ENCODE measurements at places on chromosomes 16 and 17.

GRCh38 chr16:66376577-66377305, 10.2 kb downstream of the CDH5 start:
- DNase-seq = no peak

DNA sequence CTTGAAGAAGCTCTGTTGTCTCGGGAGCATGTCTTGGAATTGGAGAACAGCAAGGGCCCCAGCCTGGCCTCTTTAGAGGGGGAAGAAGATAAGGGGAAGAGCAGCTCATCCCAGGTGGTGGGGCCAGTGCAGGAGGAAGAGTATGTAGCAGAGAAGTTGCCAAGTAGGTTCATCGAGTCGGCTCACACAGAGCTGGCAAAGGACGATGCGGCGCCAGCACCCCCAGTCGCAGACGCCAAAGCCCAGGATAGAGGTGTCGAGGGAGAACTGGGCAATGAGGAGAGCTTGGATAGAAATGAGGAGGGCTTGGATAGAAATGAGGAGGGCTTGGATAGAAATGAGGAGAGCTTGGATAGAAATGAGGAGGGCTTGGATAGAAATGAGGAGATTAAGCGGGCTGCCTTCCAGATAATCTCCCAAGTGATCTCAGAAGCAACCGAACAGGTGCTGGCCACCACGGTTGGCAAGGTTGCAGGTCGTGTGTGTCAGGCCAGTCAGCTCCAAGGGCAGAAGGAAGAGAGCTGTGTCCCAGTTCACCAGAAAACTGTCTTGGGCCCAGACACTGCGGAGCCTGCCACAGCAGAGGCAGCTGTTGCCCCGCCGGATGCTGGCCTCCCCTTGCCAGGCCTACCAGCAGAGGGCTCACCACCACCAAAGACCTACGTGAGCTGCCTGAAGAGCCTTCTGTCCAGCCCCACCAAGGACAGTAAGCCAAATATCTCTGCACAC, 21.2 kb downstream of the AKAP1 start:
- DNase-seq = no peak

GRCh38 chr16:67727521-67728485, 8.7 kb upstream of the GFOD2 start:
- no peak for DNase-seq

DNA sequence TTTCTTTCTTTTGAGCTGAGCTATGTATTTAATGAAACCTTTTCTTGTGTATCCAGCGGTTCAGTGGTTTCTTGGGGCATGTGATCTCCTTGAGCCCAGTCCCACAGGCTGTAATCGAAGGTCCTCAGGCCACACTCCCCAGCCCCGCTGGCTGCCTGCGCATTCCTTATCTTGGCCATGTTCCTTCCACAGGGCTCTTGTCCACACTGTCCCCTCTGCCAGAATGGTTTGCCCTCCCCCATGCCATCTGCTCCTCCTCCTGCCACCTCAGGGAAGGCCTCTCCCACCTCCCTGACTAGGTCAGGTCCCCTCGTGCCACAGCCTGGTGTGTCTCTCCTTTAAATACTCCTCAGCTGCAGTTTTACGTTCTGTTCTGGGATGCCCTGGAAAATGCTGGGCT, 12.1 kb upstream of the NLRC5 start:
- DNase-seq = no peak

DNA sequence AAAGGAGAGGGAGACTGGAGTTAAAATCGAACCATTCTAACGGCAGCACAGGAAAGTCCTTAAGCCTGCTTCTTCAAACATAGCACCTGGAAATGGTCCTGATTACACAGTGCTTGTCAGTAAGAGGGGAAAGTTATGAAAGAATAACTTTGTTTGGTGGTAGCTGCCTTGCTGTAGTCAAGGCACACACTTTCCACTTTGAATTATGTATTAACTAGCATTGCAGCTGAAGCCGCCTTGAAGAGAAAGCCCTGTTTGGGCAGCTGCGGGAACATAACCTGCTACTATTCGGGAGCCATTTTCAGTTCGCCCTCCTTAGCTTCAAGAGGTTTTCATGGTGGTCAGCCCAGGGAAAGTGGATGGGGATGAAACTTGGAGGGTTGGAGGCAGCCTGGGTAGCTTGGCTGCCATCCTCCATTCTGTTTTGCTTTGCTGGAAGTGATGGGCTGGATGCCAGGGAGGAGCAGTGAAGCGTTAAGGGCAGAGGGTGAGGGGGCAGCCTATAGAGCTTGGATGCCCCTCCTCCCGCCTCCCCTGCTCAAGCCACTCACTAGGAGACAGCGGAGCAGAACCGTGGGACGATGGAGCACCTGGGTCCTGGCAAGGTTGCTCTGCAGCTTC, 5.3 kb upstream of the HAS3 start:
- DNase-seq = no peak

DNA sequence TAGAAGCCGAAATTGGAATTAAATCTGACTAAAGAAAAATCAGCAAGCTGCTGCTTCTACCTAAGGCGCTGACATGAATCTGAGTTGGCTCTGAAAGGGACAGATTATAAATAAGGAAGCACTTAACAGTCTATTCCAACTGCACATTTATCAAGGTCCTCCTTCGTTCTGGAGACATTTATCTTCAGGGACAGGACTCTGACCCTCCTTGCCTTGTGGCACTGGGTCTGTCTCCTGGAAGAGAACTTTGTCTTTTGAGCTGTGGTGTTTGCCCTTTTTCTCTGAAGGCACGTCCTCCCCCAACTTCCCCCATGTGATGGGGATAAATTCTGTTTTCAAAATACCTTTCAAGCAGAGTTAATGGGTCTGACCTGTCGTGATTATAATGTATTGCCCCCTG, 47.0 kb upstream of the MARCHF10 start:
- DNase-seq = no peak

DNA sequence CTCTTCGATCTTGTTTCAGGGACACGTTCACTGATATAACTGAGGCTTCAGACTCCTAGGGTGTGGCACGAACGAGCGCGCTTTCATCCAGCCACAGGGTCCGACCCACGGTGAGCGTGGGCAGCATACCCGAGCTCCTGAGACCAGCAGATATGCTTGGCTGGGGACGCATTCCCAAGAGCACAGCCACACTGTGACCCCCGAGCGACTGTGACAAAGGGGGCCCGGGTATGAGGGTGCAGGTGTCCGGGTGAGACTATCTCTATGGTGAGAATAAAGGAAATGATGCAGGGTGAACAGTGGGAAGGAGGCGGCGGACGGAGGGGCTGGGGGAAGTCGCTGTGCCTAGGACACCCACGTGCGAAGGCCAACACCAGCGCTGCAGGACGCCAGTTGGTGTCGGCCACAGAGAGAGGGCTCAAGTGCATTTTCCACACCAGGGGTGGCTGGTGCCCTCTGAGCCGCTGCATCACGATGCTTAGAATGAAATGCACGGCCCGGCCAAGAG, 17.6 kb downstream of the RPH3AL start:
- DNase-seq = no peak

DNA sequence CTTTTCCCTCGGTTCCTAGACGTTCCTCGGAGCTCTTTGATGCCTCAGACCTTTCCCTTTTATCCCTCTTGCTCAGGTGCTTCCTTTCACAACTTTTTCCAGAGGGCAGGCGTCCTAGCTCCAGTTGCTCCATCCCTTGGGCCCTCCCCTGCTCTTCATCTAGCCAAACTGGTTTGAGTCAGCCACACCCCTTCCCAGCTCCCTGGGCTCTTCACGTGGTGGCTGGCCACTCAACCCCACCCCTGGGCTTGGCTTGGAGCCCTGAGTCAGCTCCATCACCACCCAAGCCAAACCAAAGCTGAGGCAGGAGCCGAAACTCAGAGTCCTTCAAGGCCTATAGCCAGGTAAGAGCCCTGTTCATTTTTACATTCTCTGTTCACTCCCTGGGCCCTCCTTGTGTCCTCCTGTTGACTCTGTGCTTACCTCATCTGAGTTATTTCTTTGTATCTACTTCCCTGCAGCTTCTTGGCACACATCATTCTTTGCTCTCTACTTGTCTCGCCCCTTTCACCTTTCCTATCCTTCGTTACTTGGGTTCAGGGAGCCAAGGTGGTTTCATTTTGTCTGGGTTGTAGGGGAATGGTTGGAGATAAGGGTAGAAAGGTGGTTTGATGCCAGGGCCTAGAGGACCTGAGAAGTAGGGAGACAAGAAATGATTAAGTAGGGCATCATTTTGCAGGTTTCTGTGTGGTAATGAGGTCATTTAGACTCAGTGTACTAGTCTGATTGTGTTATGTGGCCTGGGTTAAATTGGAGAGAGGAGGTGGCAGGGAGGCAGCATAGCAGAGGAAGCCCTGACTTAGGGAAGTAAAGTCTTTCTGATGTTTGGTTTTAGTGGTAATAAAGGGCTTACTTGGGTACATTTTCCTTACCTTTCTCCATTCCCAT, 7.6 kb upstream of the PHKG2 start:
- no peak for DNase-seq

DNA sequence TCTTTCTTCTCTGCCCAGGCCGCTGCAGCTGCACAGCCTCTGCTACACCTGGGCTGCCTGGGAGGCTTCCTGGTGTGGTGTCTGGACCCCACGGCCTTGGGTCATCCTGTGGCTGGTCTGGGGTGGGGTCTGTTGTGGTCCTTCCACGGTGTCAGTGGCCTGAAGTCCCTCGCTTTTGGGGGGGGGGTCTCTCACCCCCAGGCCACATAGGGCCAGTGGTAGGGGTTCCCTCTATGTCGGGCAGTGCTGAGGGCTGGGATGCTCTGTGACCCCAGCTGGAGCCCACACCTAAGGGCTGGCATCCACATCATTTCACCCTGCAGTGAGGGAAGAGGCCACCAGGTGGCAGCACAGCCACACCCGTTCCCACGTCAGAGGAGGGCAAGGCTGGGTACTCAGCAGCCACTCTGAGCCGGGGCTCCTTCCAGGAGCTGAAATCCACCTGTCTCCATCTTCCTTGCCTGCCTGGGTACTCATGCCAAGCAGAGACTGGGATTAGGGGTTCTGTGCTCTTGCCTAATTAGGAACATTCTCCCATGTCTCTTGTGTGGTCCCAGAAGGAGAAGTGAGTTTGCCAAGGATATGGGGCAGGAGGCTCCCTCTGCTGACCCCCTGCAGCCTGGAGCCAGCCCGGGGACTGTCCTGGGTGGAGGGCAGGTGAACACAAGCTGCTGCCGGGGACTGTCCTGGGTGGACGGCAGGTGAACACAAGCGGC, 13.0 kb downstream of the ENGASE start:
- peak; percentile 52 for DNase-seq

DNA sequence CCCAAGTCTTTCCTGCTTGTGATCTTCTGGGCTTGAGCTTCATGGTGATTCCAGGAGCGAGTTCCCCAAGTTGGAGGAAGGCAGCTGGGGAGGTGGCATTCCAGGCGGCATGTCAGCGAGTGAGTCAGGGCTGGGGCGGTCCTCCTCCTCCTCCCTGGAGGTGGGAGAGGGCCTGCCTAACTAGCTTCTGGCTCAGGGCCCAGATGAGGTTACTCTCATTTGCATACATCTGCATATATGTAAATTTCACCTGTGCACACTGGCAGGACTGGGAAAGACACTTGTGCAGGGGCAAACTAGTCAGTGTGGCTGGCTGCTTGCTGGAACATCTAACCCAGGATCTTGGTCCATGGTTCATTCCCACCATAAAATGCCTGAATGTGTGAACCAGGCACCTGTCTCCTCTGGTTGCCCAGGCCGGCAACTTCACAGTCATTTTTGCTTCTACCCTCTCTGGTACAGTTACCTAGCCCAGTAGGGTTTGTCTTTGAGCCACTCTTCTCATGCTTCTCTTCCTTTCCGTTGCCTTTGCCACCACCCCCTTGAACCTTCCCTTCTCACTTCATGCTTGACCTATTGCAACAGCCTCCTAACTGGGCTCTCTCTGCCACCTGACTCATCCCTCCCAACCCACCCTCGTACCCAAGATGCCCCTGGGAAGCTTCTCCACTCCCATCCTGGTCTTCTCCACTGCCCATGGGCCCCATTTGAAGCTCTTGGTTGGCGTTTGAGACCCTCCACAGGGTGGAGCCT, 9.6 kb upstream of the DLX4 start:
- DNase-seq = no peak

DNA sequence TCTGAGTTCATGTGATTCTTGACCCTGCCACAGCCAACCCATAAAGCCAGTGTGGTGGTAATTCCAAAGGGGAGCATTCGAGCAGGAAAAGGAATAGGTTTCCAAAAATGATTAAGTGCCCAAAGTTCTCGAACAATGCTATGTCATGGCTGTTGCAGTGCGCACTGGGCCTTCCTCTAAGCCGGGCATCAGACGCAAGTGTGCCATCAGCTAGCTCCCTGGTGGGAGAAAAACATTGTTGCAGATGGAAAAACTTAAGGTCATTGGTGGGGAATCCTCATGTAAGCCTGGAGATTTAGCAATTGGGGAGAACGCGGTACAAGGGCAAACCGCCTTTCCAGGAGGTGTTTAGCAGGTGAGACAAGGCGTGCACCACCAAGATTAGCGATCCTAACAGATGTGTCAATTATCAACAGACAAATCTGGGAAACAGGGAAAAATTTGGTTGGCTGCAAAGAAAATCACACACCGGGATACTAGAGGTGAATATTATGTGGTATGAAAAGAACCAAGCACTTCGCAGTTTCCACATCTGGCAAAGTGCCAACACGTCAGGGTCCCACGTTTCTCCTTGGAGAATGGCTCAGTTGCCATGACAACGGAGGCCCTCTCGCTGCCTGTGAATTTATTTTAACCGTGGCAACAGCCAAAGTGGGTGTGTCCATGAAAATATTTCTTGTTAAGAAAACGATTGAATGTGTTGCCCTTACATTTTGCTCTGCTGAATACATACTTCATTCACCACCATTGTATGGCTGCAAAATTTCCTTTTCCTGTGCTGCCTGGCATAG, 118.5 kb upstream of the CACNG5 start:
- no peak for DNase-seq

DNA sequence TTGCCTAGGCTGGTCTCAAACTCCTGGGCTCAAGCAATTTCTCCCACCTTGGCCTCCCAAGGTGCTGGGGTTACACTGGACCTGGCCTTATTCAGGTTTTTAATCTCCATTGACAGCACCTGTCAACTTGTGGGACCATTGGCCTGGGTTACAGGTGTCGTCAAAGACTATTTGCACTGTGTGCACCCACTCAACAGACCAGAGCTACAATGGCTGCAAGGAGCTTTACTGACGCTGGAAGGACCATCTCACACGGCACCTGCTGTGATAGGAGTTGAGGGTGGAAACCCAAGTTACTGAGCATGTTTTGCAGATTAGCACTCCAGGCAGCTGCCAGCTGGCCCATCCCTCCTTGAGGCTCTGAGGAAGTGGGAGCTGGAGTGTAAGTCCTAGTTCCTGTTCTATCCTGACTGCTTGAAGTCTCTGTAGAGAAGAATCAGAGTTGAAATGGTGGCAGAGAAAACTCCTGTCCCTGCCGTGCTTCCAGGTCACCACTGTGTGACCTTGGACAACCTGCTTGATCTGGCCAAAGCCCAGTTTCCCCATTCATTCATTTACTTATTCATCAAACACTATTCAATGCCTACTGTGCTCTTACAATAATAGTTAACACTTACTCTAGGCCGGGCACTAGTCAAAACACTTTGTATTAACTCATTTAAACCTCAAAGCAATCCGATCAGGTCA, 42.4 kb upstream of the LONP2 start:
- no peak for DNase-seq

GRCh38 chr16:68715471-68715870, 21.6 kb upstream of the CDH1 start:
- no peak for DNase-seq

- DNase-seq = no peak
Measured at GRCh38 chr16:507996-508395, 19.5 kb upstream of the CAPN15 start.

Data from stimulated activated CD4-positive, alpha-beta T cell treated with anti-CD3 and anti-CD28 coated beads, Interleukin-1b, Interleukin-23, amount 100 ng/mL, for 24 hours (primary cell).